H9 (cell line): ENCODE measurements at places on chromosomes 12 and 14.

- no peak overlapping the region for H3K4me3 ChIP-seq
- H3K27me3 ChIP-seq, result no peaks in the 10 kb centered on the region
- no peaks in the 10 kb centered on the region for H3K36me3 ChIP-seq
- H3K4me1 ChIP-seq, result no peaks in the 10 kb centered on the region; the same call in 1 of the 2 replicates
- no peak overlapping the region for H3K27ac ChIP-seq
- no peak for DNase-seq
These were observed 11.5 kb downstream of the PLEK2 start for GRCh38 chr14:67400434-67400833.

- H3K4me1 ChIP-seq, result no peaks in the 10 kb centered on the region
- no peaks in the 10 kb centered on the region for H3K27me3 ChIP-seq
- DNase-seq, result no peak
- H3K36me3 ChIP-seq, result no peaks in the 10 kb centered on the region
- H3K27ac ChIP-seq, result no peak overlapping the region
These were observed 242.9 kb upstream of the RPL10L start for GRCh38 chr14:46894476-46894875.

- H3K36me3 ChIP-seq, result peaks cover 9% of the 10 kb centered on the region; the same call in 1 of the 2 replicates
- DNase-seq, result no peak
- H3K4me3 ChIP-seq, result no peak overlapping the region
- H3K4me1 ChIP-seq, result peaks cover 2% of the 10 kb centered on the region; the same call in 1 of the 2 replicates
- H3K27me3 ChIP-seq, result no peaks in the 10 kb centered on the region
These were observed 35.7 kb upstream of the GTF2A1 start for GRCh38 chr14:81256289-81256960.

GRCh38 chr12:124391340-124392261 is 96.7 kb downstream of the RFLNA start:
- H3K27ac ChIP-seq, result no peak overlapping the region
- H3K4me1 ChIP-seq, result no peaks in the 10 kb centered on the region
- H3K4me3 ChIP-seq, result no peak overlapping the region
- H3K36me3 ChIP-seq, result peaks cover 19% of the 10 kb centered on the region
- no peak for DNase-seq

GRCh38 chr12:92109613-92110012 is 36.0 kb downstream of the BTG1 start:
- no peak for DNase-seq
- H3K4me1 ChIP-seq, result peaks cover 7% of the 10 kb centered on the region; the same call in 1 of the 2 replicates
- H3K27me3 ChIP-seq, result no peaks in the 10 kb centered on the region
- no peak overlapping the region for H3K4me3 ChIP-seq
- H3K36me3 ChIP-seq, result no peaks in the 10 kb centered on the region
